ENCODE measurements at places on chromosomes 12 and 14.

DNA sequence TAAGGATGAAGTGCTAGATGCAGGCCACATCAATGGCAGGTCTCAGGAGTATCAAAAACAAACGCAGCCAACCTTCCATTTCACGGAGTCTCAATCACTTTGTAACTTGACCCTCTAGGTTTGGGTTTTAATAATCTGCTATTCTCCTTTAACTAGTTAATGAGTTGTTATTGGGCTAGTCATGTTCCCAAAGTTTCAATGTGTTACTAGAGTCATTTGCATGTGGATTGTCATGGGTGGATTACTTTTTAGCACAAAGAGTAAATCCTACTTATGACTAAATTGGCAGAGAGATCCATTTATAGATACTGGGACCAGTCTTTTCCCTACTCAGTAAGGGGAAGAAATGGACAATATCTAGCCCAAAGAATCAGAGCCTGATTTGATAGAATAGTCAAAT, 151.0 kb downstream of the BCAT1 start:
- no peak for DNase-seq

DNA sequence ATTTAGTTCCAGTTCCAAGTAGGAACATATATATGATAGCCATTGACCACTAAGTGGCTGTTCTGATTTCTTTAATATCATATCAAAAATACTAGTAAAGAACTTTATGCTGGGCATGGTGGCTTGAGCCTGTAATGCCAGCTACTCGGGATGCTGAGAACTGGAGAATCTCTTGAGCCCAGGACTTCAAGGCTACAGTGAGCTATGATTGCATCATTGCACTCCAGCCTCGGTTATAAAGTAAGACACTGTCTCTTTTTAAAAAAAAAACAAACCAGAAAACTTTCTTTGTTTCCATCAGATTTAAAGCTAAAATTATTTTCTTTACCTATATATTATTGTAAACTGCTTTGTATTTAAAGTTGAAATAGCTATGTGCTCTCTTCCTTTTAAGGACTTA, 127.0 kb downstream of the SCAF11 start:
- no peak for DNase-seq

GRCh38 chr12:93708952-93709351, 31.8 kb downstream of the CRADD start:
- DNase-seq, result no peak

GRCh38 chr14:102235275-102235897, 69.6 kb downstream of the MOK start:
- peak; percentile 48 for DNase-seq

DNA sequence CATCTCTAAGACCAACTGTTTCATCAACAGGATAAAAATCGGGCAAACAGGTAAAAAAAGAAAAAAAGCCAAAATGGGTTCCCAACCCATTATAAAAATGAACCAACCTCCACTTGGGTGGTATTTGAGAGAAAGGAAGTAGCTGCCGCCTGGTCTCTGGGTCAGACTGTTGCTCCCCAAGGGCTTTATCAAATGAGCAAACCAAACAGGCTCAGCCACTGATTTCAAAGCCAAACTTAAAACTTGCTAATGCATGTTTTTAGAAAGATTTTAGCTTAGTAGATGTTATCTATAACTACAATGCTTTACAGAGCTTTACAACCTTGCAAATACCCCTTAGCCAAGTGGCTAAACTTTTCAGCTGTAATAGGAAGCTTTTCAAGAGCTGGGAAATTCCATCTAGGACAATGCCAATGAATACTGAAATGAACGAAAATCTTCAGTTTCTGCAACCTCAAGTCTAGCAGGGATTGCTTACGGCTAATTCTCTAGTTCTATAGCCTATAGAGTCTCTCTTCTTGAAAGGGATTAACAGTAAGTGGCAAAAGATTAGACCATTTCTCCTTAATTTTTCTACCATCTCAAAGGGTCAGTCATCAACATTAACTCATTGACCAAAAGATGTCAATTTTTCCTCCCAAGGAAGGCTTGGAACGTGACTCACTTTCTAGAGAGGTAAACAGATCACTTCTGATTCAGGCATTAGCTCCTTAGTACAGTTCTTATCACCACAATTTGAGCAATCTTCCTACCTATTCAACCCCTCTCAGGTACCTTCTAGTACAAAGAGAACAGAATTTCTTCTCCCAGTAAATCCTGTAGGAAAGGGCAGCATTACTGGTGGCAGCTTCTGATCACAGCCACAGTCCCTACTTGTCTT, 4.2 kb downstream of the PPM1H start:
- no peak for DNase-seq

- DNase-seq, result no peak
Observed at GRCh38 chr12:88889326-88890110, 309.2 kb upstream of the KITLG start.

- DNase-seq, result no peak
Observed at GRCh38 chr14:49692193-49692757, 645 bp upstream of the KLHDC1 start.

- peak; percentile 74 for DNase-seq
Observed at GRCh38 chr14:22982477-22983245, at the start of gene AJUBA. TSS of gene AJUBA (minus strand) at chr14:22982551. CDS start at chr14:22982266, 285 bp downstream.

- no peak for DNase-seq
Observed at GRCh38 chr14:92495027-92495426, 18.6 kb upstream of the RIN3 start.

GRCh38 chr14:90963343-90963742, 97.1 kb downstream of the RPS6KA5 start:
- DNase-seq, result no peak

DNA sequence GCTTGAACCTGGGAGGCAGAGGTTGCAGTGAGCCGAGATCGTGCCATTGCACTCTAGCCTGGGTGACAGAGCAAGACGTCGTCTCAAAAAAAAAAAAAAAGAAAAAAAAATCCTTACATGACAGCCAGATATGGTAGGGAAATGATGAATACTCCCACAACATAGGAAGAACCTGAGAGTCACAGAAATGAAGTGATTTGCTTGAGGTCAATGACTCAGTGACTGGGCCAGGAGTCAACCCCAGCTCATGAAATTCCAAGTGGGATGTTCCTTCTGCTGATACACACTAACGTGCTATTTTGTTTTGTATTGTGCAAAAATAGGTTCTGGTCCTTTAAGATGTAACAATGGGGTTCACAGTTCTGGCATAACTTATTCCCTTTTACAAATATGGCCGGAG, 9.0 kb downstream of the RHOF start:
- no peak for DNase-seq

DNA sequence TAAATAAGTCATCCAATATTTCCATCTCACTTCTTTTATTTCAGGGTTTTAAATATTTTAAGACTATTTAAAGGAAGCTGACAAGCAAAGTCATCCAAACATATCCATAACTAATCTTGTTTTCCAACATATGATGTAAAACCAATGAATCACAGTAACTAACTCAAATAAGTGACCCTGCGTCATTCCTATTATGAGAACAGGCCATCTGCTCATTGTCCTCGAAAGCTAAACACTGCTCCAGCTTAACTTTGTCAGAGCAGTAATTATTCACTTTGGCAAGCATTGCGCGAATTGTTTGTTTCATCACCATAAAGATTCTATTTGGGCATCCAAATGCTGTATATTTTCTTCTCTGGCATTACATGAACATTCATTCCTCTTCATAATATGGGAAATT, 99.1 kb downstream of the CAPZA3 start:
- DNase-seq, result no peak

GRCh38 chr12:9237286-9237685, 29.1 kb upstream of the PZP start:
- DNase-seq, result no peak

DNA sequence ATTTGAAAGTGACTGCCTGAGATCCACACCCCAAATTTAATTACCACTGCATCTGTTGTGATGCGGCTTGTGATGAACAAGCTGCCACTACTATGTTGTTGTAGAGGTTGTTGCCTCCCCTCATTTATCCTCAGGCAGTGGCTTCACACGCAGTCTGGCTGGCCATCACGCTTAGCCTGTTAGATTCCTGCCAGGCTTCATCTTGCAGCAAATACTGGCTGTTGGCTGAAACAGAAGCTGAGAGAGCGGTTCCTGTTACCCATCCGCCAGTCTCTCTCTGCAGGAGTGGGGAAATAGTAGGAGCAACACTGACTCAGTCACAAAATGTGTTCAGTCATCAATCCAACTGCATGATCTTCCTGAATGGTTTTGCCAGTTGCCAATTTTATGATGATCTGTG, 934.4 kb downstream of the FLRT2 start:
- no peak for DNase-seq

GRCh38 chr12:52216100-52216499, 16.9 kb upstream of the KRT7 start:
- DNase-seq, result no peak

DNA sequence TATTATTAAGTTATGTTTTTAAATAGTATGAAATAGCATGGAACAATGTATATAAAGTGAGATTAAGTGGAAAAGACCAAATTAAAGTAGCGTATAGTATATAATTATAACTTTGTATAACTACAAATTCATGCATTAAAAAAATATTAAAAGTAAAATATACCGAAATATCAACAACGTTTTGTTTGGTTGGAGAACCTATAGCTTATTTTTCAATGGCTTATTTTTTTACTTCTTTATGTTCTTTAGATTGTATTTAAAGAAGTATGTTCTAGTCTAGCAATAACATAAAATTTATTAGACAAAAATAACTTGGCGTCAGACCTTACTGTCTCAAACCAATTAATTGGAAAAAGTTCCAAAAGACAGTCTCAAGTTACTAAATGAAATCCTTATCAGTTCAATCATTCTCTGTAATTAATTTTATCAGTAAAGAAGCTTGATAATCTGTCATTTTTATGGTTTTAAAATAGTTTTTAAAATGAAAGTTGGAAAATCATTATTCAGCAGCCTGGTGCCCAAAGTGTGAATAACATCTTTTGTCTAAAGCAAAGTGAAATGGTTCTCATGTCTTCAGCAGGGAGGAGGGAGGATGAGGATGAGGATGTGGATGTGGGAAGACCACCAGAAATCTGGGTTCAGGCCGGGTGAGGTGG, 46.7 kb downstream of the IRAK3 start:
- no peak for DNase-seq

DNA sequence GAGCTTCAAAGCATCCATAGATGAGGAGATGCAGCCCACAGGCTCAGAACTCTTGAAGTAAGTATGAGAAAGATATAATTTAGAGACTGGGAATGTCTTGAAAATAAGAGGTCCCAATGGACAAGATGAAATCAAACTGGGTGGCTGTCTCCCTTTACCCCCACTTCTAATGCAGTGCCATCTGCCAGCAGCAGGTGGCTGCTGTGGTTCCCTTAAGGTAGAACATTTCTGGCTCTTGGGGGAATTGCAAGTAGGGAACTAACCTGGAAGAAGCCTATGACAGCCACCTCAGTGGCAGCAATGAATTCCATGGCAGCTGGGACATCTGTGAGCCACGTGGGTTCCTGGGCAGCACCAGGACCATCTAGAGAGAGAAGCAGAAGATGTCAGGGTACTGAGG, 648 bp downstream of the ERP27 start:
- DNase-seq, result no peak

- DNase-seq, result no peak
Observed at GRCh38 chr14:59836116-59836515, 34.5 kb downstream of the RTN1 start.

GRCh38 chr14:79573486-79573885, 637.8 kb downstream of the DIO2 start:
- no peak for DNase-seq

DNA sequence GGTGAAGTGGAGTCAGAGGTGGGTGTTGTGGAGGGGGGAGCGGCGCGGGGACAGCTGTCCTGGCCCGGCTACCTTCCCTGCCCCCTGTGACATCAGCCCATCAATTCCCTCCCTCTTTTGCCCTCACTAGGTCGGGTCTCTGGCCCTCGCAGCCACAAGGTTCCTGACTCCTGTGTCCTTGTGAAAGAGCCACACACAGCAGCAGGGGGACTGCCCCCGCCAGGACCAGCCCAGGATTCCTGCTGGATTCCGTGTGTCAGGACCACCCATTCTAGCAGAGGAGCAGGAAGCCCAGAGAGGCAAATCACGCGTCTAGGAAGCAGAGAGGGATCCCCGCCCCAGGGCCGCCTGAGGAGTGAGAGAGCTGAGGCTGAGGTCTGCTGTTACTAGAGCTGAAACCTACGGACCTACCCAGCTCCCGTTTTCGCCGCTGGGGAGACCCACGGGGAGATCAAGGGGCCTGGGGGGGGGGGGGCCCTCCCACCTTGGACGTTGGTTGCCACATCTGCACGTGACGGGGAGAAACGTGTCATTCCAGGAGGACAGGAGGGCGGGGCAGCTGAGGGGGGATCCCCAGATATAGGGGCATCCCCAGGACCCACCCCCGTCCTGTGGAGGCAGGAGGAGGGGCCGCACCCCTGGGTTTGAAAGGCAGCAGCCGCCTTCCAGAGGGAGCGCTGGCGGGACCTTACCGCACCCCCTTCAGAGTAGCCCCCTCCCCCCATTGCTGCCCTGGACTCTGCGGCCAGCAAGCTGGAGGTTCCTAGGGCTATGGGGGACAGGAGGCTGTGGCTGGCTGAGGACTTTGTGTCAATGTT, 12.5 kb upstream of the INF2 start:
- no peak for DNase-seq

DNA sequence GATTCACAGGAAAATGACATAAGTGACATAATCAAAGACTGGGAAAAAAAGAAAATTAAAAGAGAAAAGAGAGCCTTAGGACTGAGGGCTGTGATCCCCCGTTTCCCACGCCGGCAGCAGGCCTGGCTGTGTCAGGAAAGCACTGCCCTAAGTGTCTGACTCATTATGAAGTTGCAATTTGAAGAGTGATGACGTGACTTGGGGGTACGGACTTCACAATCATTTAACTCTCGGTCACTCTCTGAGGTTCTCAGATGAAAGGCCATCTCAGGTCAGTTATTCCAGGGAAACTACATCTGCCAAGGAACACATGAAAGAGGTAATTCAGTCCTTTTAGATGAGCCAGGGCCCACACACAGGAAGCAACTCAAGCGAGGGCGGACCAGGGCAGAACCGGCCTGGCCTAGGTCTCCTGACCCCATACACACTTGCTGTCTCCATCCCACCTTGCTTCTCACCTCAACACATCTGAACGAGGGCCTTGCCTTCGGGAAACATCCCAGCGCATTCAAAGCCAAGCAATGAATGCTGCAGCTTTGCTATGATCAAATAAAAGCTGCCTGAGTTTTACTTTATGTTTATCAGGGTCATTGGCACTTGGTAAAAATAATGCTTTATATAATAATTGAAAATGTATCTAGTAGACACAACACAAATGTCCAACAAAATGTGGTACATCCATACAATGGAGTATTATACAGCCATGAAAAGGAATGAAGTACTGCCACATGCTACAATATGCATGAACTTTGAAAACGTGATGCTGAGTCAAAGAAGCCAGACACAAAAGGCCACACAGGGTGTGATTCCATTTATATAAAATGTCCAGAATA, 2.7 kb downstream of the SSH1 start:
- DNase-seq, result no peak

DNA sequence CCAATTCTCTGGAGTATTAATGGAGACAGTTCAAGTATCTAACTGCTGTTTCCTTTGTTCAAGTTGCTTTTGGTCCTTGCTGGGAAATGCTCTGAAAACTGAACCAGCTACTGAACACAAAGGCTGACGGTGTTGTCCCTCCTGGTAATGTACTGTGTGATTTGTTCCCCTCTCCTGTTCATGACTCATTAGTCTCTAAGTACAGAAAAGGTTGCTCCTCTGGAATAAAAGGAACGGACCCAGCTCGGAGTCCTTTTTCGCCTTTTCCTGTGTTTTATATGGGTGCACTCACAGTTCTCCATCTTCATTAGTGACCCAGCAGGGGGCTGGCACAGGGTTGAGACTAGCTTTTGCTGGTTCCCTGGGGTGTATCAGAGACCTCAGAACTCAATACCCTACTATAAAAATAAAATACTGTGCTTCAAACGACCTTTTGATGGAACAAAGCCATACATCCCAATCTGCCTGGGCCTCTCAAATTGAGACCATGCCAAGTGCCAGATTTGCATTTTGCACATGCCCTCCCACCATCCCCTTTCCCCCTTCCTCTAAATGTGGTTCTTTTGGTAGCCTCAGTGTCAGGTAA, 269.7 kb downstream of the RAD51B start:
- no peak for DNase-seq

Measured in GDM1 (cell line).